ENCODE measurements at places on chromosomes 11 and 22.

DNA sequence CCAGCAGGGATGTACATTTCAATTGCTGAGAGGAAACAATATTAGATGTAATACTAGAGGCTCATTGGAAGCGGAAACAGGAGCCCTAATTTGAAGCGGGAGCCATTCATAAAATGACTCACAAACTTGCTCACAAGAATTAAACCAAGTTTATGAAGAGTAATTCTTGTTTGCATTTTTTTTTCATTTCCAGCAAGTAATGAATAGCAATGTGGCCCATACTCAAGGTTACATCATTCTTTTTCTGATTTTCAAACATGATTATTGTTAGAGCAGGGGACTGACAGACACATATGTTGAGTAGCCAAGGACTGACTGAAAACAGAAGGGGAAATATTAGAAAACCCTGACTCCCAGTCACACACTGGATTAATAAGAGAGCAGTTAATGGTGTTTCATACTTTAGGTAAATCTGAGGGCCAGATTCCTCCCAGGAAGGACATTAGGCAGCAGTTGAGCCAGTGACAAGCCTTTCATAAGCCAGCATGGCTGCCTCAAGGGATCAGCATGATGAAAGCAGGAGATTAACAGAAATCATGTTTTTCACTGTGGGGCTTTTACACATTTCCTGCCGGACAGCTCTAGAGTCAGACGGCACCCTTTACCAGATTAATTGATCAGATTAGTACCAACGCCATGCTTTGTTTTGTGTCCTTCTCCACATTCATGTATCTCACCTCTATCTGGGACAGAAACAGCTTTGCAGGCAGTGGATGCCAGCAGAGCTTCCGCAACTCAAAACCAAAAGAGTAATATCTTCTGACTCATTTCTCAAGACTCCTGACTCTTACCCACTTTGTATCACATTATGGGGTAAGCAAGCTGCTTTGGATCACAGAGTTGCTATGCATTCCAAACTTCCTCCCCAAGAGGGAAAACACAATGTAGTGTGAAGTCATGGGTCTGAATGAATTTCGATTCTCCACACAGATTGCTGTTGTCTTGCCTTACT, 831.6 kb downstream of the KCNA4 start:
- no peak for DNase-seq

- no peak for DNase-seq
Measured at GRCh38 chr11:95512682-95513081, 276.9 kb downstream of the FAM76B start.

DNA sequence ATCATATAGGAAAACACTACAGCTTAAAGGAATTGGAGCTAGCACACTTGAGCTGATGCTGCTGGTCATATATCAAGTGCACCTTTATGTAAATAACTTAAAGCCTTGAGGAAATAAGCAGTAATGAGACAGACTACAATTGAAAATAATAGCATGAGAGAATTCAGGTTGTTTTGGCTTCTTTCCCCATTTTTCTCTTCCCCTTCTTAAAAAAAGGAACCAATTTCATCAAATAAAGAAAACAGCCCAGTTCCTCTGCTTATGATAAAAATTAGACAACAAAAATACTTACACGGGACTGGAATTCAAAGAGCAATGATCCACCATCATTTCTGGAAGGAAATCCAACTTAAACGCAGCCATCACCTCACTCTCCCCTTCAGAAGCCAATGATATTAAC, 50.2 kb upstream of the RAPSN start:
- DNase-seq: no peak

GRCh38 chr11:97356144-97356543, 966.3 kb downstream of the JRKL start:
- no peak for DNase-seq

DNA sequence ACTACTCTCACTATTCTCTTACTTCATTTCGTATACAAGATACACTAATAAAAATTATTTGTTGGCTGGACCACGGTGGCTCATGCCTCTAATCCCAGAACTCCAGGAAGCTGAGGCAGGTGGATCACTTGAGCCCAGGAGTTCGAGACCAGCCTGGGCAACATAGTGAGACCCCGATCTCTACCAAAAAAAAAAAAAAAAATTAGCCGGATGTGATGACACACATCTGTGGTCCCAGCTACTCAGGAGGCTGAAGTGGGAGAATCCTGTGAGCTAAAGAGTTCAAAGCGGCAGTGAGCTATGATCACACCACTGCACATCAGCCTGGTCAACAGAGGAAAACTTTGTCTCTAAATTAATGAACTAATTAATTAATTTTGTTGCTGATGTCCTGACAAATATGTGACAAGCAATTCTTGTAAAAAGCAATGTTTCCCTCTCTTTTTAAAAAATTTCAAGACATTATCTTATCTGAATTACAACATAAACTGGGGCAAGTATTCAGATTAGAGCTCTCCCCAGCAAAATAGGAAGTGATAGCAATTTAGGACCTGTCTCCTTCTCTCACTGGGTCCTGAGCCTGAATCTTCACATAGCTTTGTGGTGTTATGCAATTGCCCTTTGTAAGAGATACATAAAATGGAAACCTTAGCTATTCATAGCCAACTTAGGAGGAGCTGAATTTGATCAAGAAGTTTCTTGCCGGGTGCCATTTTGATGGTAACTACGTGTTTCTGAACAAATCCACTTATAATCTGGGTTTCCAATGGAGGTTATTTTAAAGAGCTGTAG, 17.6 kb upstream of the TMA7B start:
- DNase-seq: no peak

DNA sequence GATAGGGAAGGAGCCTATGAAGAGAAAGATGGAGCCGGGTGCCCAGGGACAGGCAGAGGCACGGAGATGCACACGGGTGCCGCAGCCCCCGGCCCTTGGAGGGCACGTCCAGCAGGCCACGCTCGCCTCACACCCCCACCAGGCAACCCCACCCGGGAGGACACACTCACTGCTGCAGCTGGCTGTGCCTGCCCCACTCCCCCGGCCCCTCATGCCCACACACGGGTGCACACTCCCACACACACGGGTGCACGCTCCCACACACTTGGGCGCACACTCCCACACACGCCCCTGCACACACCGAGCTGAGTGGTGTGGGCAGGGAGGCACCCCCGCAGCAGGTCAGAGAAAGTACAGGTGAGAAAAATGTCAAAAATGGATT, 1.1 kb downstream of the MOB2 start:
- no peak for DNase-seq

DNA sequence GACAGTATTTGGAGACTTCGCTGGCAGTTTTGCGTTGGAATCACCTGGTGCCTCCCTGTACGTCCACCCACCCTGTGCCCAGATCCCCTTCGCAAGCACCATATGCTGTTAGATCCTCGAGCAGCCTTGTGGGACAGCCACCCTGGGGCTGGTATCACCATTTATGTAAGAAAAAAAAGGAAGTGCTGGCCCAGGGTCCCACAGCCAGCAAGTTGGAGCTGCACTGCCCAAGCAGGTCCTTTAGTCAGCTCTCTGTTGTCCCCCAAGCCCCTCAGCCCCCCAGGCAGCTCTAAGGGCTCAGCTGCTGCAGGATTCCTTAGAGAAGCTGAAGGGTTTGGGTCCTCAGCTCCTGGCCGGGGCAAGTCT, 80.3 kb downstream of the FBLN1 start:
- DNase-seq: no peak

DNA sequence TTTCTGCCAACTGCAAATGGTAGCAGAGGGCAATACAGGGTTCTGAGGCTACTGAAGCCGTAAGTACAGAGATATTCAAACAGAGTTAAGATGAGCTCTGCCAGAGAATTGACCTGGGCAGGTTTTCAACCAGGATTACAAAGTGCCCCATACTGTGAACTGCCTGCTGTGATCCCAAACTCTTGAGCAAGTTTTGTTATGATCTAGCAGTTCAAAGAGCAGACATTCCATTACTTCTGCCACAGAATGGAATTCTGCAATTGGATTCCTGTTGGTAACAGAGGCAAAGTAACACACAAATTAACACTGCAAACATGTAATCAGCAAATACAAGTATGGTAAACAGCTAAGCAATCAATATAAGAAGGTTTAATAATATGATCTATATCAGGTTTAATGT, 31.2 kb downstream of the ALG9 start:
- no peak for DNase-seq

DNA sequence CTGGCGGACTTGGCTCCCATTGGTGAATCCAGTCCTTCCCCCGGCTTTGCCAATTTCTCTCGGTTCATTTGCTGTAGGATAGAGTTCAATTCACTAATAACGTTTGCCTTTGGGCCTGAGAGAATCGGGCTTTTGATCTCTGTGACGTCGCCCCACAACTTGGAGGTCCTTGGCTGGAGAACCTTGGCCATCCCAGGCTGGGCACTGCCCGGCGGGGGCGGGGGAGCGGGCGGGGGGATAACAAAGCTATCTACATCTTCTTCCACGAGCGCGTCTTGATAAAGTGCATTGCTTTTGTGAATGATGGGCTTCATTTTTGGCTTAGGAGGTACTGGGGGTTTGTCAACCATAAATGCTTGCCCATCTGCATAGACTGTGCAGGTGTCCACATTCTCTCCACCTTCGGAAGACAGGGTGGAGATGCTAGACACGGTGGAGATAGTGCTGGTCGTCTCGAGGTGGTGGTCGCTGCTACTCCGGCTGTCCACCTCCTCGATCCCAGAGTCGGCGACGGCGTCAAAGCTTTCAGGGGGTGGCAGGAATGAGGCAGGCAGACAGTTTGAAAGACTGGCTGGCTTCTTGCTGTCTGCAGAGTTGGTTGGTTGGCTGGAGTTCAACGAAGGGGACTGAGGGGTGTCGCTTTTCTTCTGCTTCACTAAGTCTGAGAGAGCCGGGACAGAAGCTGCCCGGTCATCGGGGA, 87.1 kb downstream of the CTTN start:
- DNase-seq: no peak

DNA sequence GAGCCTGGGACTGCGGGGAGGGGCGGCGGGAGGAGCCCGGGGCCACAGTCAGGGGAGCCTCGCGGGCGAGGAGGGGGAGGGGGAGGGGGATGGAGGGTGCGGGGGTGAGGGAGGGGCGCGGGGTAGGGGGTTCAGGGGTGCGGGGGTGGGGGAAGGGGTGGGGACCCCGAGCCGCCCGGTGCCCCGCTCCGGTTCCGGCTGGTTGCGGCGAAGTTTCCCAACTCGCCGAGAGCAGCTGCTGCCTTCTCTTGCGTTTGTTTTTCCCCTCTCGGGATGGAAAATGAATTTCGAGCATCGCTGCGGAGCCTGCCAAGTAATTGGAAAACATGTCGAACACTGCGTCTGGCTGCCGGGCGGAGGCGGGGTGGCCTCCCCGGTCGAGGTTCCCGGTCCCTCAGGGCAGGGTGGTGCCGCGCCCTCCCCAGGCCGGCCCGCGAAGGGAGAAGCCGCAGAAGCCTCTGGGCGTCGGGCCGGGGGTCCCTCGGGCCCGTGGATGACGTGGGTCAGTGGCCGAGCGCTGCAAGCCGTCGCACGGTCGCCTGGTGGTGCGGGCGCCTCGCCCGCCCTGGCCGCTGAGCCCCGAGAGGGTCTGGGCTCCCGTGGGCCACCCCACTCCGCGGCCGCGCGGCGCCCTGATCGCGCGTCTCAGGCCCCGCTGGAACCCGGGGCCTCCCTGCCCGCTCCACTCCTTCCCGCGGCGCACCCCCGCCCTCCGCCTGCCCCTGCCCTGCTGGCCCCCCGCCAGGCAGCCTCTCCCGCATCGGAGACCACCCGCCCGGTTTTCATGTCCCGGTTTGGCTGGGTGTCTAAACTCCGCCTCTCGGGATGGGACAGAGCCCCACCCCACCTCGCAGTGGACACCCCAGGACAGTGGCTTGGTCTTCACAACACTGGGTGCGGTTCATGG, 12.1 kb downstream of the SPATA19 start:
- DNase-seq: no peak

DNA sequence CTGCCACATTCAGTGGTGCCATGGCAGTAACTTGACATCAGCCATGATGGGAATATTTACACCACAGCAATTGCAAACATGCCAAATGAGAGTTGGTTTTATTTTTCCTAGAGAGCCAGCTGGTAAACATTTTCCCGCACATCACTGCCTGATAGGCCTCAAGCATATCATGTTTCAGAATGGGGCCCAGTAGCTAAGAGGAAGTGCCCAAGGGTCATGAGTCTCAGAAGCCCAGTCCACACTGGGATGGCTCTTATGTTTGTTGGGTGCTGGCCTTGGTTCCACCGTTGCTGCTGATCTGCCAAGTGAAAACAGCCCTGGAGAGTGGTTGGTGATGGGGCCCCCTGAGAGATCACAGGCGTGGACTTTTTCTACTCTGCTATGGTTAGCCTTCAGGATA, 64.3 kb upstream of the NAV2 start:
- DNase-seq: no peak

DNA sequence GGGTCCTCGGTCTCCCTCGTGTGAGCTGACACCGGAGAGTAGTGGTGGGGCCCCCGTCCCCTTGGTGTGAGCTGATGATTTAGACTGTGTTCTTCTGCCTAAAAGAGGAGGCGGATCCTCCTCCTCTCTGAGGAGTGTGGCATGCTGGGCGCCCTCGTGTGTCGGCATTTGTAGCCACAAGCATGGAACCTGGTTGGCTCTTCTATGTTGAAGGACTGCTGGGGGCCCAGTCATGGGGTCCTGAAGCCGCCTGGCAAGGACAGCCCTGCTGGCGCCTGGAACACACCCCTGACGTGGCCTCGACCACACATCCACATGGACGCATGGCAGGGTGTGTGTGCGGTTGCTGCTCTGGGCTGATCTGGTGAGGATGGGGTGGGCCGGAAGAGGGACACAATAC, 50.2 kb downstream of the AP2A2 start:
- no peak for DNase-seq

- DNase-seq: no peak
Measured at GRCh38 chr11:14971865-14972580, at the start of gene CALCA. TSS of gene CALCA (minus strand) at chr11:14972351. CDS start at chr11:14971192, 1,159 bp downstream.

- no peak for DNase-seq
Measured at GRCh38 chr11:22467248-22467647, 129.1 kb downstream of the SLC17A6 start.

DNA sequence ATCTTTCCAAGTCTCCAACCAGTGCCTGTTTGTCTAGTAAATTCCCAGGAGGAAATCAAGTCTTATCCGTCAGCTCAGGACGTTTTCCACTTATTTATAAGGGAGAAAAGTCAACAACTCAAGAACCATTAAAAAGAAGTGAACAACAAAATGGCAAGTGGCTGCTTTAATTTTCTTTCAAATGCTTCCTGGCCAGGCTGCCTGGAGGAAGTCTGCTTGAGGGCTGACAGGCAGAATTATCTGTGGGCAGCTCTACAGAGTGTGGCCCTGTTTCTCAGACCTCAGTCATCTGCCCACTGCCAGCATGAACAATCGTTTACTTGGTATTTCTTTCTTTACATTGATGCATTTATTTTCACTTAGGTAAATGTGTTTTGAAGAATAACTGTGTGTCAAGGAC, 281.9 kb upstream of the ISX start:
- no peak for DNase-seq
